Activated effector memory CD4-positive, alpha-beta T cell treated with anti-CD3 and anti-CD28 coated beads, Interleukin-2, amount 50 U/mL, for 16 hours (primary cell): ENCODE measurements at places on chromosomes 12 and 14.

- DNase-seq: no peak
Observed at GRCh38 chr12:48981757-48982157, 3.6 kb downstream of the WNT1 start.

DNA sequence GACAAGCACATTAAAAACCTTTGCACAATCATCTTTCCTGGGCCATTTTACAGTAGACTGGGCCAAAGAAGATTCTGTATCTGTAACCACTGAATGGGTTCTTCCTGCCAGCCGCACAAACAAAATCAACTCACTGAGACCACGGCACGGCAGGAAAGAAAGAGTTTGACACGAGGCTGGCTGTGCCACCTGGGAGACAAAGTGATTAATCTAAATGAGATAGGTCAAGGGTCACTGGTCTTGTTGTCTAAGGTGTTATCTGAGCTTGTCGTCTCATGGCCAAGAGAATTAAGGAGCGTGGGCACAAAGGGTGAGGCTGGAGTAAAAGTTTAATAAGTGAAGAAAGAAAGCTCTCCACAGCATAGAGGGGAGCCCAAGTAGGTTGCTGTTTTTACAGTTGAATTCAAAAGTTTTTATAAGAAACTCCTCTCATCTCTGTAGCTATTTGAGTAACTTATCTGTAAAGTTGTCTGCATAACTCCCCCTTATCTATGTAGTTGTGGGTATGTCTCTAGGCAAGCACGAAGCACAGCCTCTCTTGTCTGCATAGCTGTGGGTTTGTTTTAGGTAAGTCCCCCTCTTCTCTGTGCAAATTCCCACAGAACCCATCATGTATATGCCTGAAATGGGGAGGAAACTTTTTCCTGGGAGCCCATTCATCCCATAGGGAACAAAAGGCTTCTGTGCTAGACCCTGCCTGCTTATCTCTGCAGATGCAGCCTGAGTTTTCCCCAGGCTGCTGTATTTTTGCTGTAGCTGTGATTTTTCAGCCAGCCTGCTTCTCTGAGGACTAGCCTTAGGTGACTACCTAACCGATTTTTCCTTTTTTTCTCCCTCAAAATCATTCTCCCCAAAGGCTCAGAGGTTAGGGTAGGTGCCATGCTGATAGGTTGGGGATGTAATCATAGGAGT, 1314.6 kb upstream of the TMEM132C start:
- no peak for DNase-seq

DNA sequence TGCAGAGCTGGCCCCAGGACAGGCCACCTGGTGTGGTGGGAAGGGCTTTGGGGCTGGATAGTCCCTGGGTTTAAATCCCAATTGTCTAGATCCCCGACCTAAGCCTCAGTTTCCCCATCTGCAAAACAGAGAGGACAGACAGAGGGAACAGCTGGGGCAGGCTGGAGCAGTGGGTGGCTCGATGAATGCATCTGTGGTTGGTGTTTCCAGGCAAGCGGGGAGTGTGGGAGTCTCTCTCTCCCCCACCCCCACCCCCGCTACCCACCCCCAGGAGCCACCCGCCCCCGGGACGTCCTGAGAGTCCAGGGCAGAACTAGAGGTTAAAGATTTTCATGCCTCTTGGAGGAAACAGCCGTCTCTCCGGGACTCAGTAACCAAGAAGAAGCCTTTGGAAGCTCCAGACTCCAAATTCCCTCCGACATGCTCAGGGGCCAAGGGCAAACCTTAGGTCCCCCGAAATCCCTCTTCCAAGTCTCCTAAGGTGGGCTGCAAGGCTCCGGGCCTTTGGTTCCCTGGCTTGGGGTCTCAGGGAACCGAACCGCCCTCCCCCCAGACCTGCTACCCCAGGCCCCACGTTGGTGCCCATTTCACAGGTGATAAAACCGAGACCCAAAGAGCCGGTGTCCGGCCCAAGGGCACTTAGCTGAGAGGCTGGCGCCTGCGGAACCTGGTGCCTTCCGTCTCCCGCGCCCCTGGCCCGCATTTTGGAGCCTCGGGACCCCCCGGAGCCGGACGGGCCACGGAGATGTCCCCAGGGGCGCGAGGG, 474 bp downstream of the TRPV4 start:
- no peak for DNase-seq

- DNase-seq: no peak
Observed at GRCh38 chr12:99498756-99499155, 148.8 kb upstream of the GARIN6 start.

GRCh38 chr12:39581592-39581991, 38.0 kb downstream of the ABCD2 start:
- DNase-seq: no peak

GRCh38 chr14:96808619-96809406, 11.6 kb downstream of the VRK1 start:
- DNase-seq: no peak

GRCh38 chr12:119122751-119123150, 56.0 kb upstream of the HSPB8 start:
- DNase-seq: no peak

- no peak for DNase-seq
Observed at GRCh38 chr14:82778601-82779000, 1244.9 kb upstream of the SEL1L start.

- no peak for DNase-seq
Observed at GRCh38 chr14:70652871-70653270, 11.2 kb downstream of the TTC9 start.

GRCh38 chr14:61262082-61262481, 19.1 kb downstream of the TMEM30B start:
- DNase-seq: no peak

- DNase-seq: no peak
Observed at GRCh38 chr14:81686512-81686911, 152.9 kb upstream of the SEL1L start.

- DNase-seq: no peak
Observed at GRCh38 chr14:22579236-22579635, 9.8 kb downstream of the DAD1 start.
